ENCODE measurements at places on chromosomes 3 and 15.

DNA sequence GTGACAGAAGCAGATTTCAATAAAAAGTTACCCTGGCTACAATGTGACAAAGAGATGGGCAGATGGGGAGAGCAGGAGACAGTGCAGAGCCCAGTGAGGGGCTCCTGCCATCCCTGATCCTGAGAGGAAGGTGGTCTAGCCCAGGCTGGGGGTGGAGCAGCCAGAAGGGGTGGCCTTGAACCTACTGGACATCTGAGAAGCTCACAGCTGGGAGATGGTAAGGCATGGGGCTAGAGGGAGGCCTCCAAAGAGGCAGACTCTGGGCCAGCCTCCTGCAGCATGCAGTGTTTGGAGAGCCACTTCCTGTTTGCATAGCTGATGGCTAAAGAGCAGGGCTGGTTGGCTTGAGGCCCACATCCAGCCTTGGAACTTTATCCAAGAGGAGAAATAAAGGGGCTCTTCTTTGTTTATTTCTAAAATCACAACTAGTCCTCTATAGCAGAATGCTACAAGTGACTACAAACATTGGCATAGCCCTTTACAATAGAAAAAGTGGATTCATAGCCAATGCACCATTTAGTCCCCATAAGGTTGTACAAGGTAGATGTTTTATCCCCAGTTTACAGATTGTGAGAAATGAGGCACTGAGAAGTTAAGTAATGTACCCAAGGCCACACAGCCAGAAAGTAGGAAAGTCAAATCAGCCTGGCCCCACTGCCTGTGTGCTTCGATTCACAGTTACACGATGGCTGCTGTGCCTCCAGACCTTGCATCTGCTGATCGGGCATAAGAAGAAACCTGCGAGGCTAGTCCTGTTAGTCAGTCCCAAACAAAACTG, 4.6 kb downstream of the EFCC1 start:
- peak; percentile 19 for DNase-seq

- DNase-seq, result no peak
These were observed 40.2 kb downstream of the TRANK1 start for GRCh38 chr3:36904641-36905040.

DNA sequence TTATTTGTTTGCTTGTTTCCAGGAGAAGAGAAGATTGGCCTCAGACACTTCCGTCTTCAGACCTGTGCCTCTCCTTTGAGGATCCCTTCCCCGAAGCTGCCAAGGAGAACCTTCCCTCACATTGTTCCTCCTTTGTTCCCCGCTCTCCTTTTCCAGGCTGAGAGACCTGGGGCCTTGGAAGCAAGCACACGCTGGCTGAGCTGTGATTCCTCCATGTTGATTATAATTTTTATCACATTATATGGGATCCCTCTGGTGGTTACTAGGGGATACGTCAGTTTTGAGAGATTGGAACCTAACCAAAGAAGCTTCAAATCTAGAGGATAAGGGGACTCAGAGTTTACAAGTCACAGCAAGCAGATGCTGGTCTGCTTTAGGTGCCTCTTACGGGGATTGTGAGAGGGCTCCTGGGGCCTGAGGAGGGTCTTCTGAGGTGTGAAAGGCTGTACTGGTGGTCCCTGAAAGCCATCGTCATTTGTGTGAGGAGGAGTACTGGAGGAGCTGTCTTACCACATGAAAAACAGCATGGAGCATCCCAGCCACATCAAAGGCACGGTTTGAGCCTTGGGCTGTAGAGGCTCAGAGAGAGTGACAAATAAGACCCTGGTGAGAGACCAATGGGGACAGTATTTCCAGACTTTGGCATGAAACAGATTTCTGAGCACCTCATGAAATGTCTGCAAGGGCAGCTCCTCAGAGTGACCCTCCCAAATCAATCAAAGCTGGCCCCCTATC, 760.1 kb upstream of the CFAP20DC start:
- peak; percentile 54 for DNase-seq

DNA sequence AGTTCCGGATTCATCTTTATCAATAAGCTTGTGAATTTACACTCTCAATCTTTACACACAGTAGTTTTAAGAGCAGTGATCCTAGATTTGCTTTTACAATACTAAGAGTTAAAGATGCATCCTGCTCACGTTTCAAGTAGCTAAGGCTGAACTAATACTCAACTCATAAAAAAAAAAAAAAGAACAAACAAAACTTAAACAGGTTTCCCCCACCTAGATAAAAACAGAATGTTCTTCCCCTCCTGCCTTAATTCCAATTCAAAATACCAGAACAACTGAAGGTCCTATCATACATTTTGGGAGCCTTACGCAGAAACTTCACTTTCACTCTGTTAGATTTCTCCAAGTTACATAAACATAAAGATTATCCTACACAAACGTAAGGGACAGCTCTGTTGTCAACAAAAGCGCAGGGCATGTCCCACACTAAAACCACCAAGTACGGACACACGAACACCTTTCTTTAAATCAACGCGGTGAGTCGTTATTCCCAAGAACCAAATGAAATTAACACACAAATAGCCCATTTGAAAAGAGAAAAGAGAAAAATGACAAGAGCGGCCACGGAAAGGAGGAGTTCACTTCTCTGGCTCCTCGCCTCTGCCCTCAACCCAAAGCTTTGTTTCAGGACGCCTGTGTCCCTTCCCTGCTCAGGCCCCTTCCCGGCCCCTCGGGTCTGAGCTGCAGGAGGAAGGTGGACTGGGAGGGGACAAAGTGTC, 941 bp downstream of the CBLB start:
- peak; percentile 42 for DNase-seq

DNA sequence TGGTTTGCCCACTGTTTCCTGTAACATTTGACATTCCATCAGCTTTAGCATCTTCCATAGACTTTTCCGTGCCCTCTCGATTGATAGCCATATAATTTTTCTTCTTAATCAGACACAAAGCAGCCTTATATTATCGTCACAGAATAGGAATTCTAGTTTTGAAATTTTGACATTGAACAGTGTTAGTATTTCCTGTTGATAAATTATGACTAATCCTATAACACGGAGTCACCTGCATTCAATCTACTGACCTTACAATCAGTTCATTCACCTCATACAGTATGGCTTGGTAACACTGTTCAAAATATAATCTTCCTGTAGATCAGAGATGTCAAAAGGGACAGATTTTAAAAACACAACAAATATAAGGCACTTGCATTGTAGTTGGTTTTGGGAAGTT, 423.7 kb downstream of the C3orf38 start:
- no peak for DNase-seq
